WTC11 (cell line): ENCODE measurements at places on chromosomes 6 and 20. TPM values are rescaled to one million over a fixed set of nuclear protein-coding genes. Genes with fewer than 3 reads are reported as not detected.

Gene SLC17A2
- total RNA-seq, result not detected in 3 replicates

Gene PAX1
- total RNA-seq, result not detected in 3 replicates

Gene CDK19
- total RNA-seq, result 10.6 to 11.7 TPM (median 10.7 TPM) in 3 replicates

- no peak within 1 kb of the TSS for H3K27ac ChIP-seq
- H3K4me3 ChIP-seq, result no peak within 1 kb of the TSS
- peaks cover 3% of the 10 kb centered on the region; the same call in 1 of the 2 replicates for H3K27me3 ChIP-seq
- no peaks in the 10 kb centered on the region for H3K36me3 ChIP-seq
- no peak for DNase-seq
Measured at GRCh38 chr20:45254383-45255262, at the start of gene SLPI. TSS of gene SLPI (minus strand) at chr20:45254564. CDS start at chr20:45254543, 21 bp downstream.

DNA sequence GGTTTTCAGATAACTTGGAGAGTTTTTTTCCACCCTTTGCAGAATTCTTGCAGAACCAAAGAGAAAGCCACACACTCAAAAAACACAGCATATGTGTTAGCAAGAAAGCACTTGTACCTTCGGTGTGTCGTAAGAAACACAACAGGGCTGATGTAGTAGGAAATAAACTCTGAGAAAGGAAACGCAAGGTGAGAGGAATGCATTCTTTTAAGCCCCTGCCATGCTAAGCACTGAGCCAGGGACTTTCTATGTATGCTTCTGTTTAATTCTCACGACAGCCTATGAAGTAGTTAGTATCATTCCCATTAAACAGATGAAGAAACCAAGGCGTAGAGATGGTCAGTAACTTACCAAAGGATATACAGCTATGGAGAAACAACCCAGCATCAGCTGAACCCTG lies 23.1 kb downstream of the NEDD9 start:
- H3K36me3 ChIP-seq, result peaks cover 8% of the 10 kb centered on the region; the same call in 1 of the 2 replicates
- DNase-seq, result no peak
- no peak overlapping the region for H3K4me3 ChIP-seq
- no peaks in the 10 kb centered on the region for H3K27me3 ChIP-seq
- H3K27ac ChIP-seq, result peak overlapping the region; percentile 73

- peaks cover 3% of the 10 kb centered on the region for H3K4me1 ChIP-seq
- no peak overlapping the region for H3K4me3 ChIP-seq
- H3K36me3 ChIP-seq, result peaks cover 45% of the 10 kb centered on the region
- H3K27ac ChIP-seq, result no peak overlapping the region; the same call in 1 of the 2 replicates
- no peaks in the 10 kb centered on the region for H3K27me3 ChIP-seq
Measured at GRCh38 chr20:57403216-57403615, 12.0 kb downstream of the RBM38 start.

GRCh38 chr20:14816471-14816870 lies 479.1 kb upstream of the FLRT3 start:
- H3K36me3 ChIP-seq, result no peaks in the 10 kb centered on the region
- H3K27ac ChIP-seq, result no peak overlapping the region
- H3K27me3 ChIP-seq, result no peaks in the 10 kb centered on the region
- H3K4me1 ChIP-seq, result no peaks in the 10 kb centered on the region
- no peak for DNase-seq
